NCI-H446 treated with DMSO at 0.1 percent for 48 hours (cell line): ENCODE measurements at places on chromosomes 11 and 22.
A peak's percentile ranks its signal among the peaks of the same experiment; 100 is the strongest.

GRCh38 chr11:118214210-118214914 lies 10.4 kb downstream of the JAML start:
- no peak for DNase-seq

- DNase-seq: no peak
Observed at GRCh38 chr11:214083-214482, 6.6 kb downstream of the RIC8A start.

GRCh38 chr11:65899356-65900124 lies 648 bp downstream of the FOSL1 start:
- no peak for DNase-seq

DNA sequence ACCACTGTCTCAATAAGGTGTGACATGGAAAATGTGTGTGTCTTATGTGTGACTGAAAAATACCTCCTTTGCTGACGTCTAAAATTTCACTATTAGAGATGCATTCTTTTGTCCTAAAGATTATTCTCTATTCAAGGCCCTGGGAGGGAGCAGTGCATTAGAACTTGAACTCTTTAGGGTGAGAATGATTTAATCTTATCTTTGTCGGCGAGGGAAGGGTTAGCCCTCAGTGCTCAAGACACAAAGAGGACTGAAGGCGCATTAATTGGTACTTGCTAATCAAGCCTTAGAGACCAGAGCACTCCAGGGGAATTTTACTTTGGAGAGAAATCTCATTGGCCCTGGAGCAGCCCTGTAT lies 29.8 kb upstream of the PLET1 start:
- DNase-seq: no peak

- DNase-seq: no peak
Observed at GRCh38 chr11:61870541-61871031, 20.8 kb downstream of the FADS3 start.

- DNase-seq: no peak
Observed at GRCh38 chr22:27989758-27990450, 70.8 kb upstream of the PITPNB start.

- no peak for DNase-seq
Observed at GRCh38 chr22:30247974-30248373, 1.4 kb upstream of the LIF start.

DNA sequence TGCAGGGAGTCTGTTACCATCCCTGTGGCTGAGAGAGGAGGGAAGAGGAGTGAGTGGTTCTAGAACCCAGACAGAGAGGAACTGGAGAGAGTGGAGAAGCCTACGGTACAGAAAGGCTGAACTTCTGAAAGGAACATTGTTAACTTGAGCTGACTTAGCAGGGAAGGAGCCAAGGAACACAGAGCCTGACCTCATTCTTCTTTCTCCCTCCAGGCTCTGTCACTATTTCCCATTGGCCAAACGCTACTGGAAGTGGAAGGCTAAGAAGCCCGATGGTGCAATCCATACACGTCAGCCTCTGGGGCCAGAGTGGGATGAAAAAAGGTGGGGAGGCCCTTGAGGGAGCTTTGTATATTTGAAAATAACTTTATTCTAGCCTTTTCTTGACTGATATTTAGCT lies 16.5 kb upstream of the WT1 start:
- DNase-seq: no peak

DNA sequence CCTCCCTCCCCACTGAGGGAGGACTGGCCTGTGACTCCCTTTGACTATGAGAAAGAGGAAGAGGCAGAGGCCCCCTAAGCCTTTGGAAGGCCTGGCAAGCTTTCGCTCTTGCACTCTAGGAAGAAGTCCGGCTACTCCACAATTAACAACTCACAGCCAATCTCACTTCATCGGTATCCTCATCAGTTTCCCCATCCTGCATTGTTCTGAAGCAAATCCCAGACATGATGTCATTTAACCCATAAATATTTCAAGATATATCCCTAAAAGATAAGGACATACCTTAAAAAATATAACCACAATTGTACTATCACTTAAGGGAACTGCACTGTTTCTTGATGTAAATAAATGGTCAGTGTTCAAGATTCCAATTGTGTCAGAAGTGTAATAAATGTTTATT lies 63.1 kb downstream of the CWC15 start:
- no peak for DNase-seq

DNA sequence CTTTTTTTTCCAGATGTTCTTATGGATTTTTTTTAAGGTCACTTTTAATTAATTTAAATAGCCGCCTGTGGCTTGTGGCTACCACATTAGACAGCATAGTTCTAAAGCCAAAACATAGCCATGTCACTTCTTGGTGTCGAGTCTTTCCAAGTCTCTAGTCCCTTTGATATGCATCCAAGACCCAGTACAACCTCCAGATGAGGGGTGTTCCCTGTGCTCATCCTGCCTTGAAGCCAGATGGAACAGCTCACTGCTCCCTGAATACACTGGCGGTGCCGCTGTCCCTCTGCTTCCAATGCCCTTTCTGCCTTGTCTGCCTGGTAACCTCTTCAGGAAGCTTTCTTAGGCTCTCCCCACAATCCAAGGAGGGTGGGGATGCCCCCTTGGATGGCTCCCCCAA lies 338.0 kb downstream of the TENM4 start:
- no peak for DNase-seq

GRCh38 chr11:104198576-104198975 lies 34.6 kb upstream of the PDGFD start:
- no peak for DNase-seq

DNA sequence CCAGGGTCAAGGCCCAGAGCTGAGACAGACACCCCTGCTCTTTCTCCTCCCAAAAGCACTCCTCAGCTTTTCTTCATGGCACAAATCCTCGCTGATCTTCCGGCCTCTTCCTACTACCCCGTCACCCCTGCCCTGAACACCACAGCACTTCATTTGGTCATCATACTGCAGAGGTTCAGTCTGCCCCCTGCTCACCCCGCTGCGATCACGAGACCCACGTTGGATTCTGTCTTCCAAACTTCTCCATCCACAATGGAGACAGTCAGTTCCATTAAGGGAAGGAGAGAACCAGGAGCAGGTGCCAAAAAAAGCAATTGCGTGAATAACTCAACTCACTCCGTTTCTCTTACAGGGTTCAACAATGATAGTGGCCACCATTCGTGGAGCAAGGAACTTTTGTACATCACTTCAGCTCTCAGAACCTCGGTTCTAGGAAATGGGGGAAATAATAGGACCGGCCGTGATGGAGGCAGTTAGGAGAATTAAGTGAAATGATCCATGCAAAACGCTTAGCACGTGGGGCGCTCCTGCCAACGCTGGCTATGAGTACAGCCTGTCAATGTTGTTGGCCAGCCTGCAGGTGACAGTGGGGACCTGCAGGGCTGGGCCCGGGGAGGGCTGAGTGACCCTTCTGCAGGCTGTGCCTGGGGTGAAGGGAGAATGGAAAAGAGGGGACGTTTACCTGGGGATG lies 45.9 kb downstream of the MN1 start:
- DNase-seq: peak; percentile 30

DNA sequence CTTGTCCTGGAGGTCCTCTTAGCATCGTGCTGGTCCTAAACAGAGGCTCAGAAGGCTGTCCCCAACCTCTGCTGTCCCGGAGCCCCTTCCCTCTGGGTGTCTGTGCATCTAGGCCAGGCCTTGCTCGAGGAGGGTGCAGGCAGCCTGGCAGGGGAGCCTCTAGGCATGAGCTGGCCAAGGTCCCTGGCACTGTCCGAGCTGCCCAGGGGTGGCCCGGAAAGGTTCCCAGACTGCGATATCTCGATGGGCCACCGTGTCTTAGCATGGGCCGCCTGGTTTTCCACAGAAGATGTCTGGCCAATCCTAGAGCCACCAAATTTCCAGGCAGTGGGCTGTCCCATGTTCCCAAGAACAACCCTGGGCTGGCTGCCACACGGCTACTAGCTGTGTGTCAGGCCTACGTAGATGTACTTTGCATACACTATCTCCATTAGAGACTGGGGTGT lies 24.6 kb upstream of the SMIM38 start:
- no peak for DNase-seq

DNA sequence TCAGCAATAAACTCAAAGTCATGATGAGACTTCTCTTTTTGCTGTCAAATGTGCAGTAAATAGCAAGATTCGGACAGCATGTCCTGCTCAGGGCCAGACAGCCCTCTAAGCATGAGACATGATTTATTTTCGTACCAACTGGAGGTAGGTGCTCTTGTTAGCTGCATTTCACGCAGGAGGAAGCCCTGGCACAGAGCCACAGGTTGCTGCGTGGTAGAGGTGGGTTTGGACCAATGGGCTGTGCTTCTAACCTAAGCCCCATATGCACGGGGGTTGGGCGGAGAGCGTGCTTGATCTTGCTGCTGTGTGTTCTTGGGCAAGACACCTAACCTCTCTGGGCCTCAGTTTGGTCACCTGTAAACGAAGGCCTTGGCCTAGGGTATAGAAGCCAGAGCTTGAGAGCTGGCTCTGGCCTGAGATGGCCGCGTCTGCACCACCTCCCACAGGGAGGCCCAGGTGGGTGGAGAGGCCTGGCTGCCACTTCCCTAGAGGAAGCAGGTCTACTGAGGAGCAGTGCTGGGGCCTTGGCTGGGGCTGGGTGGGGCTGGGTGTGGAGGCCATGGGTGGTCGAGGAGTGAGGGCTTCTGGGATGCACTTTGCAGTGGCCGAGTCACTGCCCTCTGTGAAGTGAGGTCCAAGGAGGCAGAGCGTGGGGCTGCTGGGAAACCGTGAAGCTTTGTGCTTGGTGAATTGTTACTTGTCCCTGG lies 38.5 kb upstream of the GRAMD4 start:
- no peak for DNase-seq

DNA sequence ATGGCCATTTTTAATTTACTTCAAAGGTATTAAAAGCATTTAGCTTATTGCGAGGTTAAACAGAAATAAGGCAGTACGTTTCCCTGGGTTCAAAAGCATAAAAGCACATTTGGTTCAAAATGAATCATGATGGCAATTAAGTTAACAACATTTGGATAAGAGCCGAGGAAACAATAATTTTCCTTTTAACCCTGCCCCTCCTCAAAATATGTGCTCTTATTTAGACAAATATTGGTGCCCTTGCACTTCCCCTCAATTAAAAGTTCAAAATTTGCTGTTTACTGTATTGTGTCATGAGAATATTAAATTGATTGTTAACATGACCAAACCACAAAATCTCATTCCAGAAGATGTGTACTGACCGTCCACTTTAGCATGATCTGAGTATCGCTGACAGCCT lies 48.7 kb downstream of the VSIG10L2 start:
- no peak for DNase-seq

- no peak for DNase-seq
Observed at GRCh38 chr22:36910461-36910860, 3.0 kb upstream of the CSF2RB start.

DNA sequence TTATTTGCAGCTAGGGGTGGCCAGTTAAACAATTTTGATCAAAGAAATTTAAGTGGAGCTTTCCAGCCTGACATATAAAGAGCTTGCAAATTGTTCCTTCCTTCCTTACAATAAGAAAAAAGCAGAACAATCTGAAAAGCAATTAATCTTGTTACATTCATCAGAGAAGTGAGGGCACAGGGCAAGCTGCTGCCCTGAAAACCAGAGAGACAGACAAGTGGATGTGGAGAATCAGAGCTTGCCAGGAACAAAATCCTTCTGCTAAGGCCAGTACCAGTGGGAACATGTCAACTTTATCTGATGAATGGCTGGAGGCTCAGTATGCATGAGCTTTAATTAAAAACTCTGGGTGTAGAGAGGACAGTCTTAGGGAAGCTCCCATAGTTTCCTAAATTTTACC lies 8.8 kb downstream of the CCDC179 start:
- no peak for DNase-seq

- no peak for DNase-seq
Observed at GRCh38 chr11:93686812-93687211, 25.3 kb downstream of the CEP295 start.

GRCh38 chr11:118099838-118100556 lies 13.2 kb upstream of the SMIM35 start:
- DNase-seq: no peak

- no peak for DNase-seq
Observed at GRCh38 chr11:101128571-101129202, 926 bp downstream of the PGR start.

DNA sequence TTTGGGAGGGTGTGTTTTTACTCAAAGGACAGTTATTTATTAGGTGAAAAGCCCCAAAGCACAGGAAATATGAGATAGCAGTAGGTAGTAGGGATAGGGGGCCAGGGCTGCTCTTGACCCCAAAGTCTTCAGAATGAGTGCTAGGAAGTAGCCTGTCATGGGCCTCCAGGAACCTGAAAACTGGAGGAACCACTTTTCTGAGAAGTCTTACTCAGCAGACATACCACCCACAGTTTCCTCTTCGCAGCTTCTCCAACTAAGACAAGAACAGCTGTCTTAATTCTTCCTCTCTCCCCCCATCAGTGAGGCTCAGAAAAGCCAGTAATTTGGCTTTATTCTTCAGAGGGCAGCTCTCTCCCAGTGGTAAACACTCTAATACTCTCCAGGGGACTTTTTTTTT lies 84.0 kb upstream of the CTSC start:
- no peak for DNase-seq

GRCh38 chr11:16278273-16278672 lies 78.1 kb downstream of the SOX6 start:
- DNase-seq: no peak
